ENCODE measurements at places on chromosomes 5 and 9.

DNA sequence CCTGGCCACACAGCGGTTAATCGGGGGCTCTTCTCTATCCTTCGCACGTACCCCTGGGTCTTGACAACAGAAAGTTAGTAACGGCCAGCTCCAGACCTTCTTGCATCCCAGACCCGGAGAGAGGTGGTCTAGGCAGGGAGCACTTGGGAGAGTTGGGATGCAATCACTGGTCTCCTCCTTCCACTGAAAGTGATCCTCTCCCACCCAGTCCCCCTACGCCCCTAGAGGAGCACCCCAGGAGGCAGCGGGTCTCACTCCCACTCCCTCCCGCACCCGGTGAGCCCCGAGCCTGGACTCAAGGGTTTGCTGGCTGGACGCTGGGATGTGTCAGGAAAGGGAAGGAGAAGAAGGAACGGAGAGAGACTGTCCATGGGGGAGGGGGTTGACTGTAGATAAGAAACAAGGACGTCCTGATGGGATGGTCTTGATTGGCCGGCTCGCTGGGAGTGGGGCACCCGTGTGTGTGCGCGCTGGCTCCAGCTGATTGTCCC, 2.0 kb downstream of the RORB start:
- no peak for DNase-seq

DNA sequence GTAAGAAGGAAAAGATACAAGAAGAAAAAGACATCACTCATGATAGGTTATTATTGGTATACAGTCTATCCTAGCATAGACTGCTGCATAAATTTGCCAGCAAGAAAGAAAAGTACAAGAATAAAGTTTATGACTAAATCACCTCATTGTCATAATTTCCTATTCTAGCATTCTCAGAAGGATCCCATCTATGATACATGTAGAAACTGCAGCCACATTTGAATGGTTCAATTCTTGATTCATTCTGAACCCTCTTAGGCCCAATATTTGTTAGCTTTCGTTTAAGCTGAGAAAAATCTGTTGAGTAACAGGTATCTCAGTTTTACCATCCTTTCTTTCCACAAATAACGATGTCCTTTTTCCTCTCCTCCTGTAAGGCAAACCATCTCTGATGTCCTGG, 21.2 kb downstream of the INVS start:
- no peak for DNase-seq

- no peak for DNase-seq
These were observed 56.3 kb downstream of the ST8SIA4 start for GRCh38 chr5:100846772-100847171.

GRCh38 chr5:41793141-41793770, 77.0 kb downstream of the OXCT1 start:
- DNase-seq: peak; percentile 8

DNA sequence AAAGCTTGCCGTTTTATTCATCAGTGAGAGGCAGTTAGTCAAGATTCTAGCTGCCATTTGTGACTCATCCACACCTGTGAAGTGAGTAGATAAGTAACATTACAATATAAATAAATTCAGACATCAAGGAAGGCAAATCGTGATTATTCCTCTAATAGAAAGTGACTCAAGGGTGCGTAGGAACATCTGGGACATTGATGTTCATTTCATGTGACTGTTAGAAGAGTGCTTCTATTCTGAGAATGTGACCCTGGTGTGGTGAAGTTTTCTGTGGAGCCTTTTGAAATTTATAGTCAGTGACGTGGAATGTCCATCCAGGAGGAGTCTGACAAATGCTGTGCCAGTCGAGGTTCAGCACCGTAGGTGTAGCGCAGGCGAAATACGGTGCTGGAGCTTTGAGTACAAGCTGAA, 48.4 kb upstream of the FAM240B start:
- DNase-seq: no peak

GRCh38 chr9:3951161-3951665, 348.7 kb downstream of the GLIS3 start:
- no peak for DNase-seq

DNA sequence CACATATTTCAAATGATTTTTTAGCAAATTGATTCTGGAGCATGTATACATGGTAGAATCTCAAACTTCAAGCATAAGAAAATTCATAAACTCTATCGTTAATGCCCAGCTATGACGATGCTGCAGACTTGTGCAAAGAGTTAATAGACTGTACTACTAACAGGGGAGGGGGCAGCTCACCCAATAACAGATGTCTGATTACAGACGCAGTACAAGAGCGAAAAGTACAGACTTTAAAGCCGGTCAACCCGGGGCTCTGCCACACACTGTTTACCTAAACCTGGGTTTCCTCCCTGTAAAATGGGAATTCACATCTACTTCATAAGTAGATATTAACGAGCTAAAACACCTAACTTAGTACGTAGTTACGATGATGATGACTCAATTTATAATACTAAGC, 651 bp downstream of the TRIM23 start:
- DNase-seq: no peak

DNA sequence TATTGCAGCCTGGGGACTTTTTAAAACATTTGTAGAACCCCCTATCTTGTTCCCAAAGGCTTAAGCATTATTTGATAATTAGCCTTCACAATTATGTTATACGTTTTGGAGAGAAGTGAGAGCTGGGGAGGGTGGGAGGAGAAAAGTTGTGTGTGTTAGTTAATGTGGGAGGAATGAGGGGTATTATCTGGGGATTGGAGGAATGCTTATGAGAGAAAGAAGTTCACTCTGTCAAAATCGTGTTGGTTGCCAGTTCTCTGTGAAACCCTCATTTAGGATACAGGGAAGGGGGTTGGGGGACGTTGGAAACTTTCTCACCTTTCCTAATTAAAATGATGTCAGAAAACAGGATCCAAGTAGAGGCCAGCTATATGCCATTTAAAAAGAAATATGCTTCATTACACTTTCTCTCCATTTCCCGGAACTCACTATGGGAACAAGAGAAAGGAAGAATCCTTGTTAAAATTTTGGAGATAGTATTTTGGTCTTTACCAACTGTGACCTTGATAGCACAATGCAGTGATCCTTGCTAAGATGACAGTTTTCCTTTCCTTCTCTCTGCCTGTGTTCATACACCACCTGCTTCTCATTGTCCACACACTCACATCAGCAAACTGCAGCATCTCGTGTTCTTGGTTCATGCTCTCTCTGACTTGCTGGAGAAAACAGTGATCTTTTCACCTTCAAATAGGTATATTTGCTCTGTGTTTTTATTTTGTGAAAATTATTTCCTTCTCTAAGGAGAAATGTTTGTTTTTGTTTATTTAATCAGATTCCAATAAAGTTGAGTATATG, 336.7 kb upstream of the CLINT1 start:
- DNase-seq: no peak

DNA sequence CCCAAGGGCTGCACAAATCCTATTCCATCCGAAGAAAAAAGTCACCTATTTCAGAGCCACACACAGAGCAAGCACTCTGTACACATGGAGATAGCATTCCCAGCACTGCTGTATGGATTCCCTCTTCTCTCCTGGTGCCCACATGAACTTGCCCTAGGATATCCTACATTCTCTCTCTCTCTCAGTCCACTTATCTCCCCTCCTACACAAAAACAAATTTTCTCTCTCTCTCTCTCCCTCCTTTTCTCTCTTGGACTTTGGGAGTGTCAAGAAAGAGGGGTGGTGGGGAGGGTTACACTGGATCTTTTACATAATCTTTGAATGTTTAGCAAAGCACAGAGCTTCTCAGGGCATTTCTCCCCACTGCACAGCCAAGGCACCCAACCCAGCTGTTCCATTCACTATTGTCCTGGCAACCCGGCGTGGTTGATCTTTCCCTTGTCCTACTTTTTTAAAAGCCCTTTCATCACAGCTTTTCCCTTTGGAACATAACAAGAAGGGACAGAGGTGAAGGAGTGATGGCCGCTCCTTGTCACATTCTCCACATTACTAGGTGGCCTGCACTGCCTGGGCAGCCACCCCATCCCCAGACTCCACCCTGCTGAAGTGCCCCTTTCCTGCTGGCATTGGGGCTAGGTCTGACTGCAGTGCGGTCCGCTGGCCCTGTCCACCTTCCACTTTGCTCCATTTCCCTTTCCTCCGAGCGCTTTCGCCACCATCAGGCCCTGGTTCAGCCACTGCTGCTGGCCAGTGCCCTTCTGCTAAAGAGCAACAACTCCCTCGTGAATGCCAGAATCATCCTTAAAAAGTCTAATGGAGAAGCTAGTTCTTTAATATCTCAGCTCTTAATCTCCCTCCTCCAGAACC, 22.2 kb upstream of the SLC1A3 start:
- no peak for DNase-seq

- peak; percentile 38 for DNase-seq
These were observed 72.5 kb downstream of the MACROH2A1 start for GRCh38 chr5:135326296-135327254.

- no peak for DNase-seq
These were observed 129.0 kb downstream of the TLE4 start for GRCh38 chr9:79700607-79701360.

GRCh38 chr5:160287378-160288051, 24.8 kb downstream of the CCNJL start:
- DNase-seq: no peak

Measured in AG08395 (cell line).